Stomach (tissue), 19 donors: ENCODE measurements at places on chromosomes 6 and 20. TPM values are rescaled to one million over a fixed set of nuclear protein-coding genes. Genes with fewer than 3 reads are reported as not detected.

DNA sequence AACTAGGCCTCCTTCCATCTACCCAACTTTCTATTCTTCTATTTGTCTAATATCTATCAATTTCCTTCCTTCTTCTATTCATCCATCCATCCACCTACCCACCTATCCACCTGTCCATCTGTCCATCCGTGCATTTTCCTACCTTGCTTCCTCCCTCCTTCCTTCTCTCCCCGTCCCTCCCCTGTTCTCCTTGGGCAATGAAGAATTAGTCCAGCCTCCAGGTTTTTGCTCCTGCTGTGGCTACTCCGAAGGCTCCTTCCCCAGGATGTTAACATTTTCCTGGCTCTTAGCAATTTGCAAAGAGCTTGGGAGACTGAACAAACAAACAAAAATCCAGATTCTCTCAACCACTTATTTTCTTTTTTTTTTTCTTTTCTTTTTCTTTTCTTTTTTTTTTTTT, 81.6 kb downstream of the KCNB1 start:
- H3K27me3 ChIP-seq = no peaks in the 10 kb centered on the region
- no peak overlapping the region for H3K27ac ChIP-seq
- DNase-seq = peak; percentile 63
- no peak overlapping the region for H3K4me3 ChIP-seq

DNA sequence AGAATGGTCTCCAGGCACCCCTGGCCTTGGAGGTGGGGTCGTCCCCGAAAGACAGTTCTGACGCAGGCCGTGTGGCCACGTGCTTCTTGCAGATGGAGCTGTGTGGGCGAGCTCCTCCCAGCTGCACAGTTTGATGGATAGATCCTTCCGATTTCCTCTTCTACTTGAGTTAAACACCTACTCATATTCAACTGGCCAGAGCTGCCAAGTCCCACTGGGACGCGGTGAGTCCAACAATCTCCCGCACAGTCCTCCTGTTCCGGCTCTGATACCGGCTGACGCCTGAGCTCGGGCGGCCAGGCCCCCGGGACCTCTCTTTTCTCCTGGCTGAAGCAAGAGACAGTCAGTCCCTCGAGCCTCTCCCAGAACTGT, 57.9 kb upstream of the DACT2 start:
- H3K36me3 ChIP-seq = no peaks in the 10 kb centered on the region
- H3K4me3 ChIP-seq = no peak overlapping the region
- H3K27ac ChIP-seq = no peak overlapping the region
- H3K4me1 ChIP-seq = no peaks in the 10 kb centered on the region
- peak; percentile 72 for DNase-seq

- H3K36me3 ChIP-seq = no peaks in the 10 kb centered on the region
- H3K27me3 ChIP-seq = peaks cover 71% of the 10 kb centered on the region
- no peak overlapping the region for H3K4me3 ChIP-seq
- H3K4me1 ChIP-seq = no peaks in the 10 kb centered on the region
These were observed 78.6 kb downstream of the MDGA1 start for GRCh38 chr6:37618916-37619590.

DNA sequence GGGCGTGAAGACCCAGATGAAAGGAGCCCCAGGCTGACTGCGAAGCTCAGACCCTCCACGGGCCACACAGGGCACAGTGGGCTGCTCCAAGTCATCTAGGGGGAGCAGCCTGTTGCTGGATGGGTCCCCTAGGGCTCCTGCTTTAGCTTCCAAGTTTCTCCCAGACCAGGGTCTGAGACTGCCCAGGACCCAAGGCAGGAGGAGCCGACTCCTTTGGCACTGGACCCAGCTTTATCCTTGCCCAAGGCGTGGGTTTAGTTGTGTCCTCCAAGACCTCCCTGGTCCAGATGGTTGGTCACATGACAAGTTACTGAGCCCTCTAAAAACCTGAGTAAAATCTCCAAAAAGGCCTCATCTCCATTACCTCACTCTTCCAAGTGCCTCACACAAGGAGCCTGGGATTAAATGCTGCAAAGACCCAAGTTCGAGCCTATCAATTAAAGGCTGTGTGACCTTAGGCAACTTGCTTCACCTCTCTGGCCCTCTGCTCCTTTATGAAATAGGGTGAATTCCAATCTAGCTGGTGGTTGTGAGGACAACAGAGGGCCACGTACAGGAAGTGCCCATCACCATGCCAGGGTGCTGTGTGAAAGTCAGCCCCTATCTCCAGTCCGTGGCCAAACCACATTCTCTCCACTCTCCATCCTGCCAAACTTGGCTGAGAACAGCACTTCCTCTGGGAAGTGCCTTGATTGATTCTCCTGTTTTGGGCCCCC, 2.5 kb downstream of the NECAB3 start:
- H3K4me3 ChIP-seq = no peak overlapping the region
- H3K36me3 ChIP-seq = peaks cover 28% of the 10 kb centered on the region
- H3K27ac ChIP-seq = peak overlapping the region; percentile 94
- no peaks in the 10 kb centered on the region for H3K27me3 ChIP-seq

GRCh38 chr6:128918886-128919285, 35.9 kb downstream of the LAMA2 start:
- no peak overlapping the region for H3K27ac ChIP-seq
- H3K36me3 ChIP-seq = no peaks in the 10 kb centered on the region
- H3K4me3 ChIP-seq = no peak overlapping the region
- no peaks in the 10 kb centered on the region for H3K27me3 ChIP-seq

Gene PRRT1
- total RNA-seq = not detected

Gene NR2E1
- not detected for total RNA-seq

Gene ADGB
- not detected for total RNA-seq

Gene PRR18
- 0.18 TPM for total RNA-seq
